Activated T-helper 2 cell treated with anti-CD3 and anti-CD28 coated beads, Interferon-gamma antibody, Interleukin-2, Interleukin-4, amounts not matched to agents 10 μg/mL and 5 μg/mL and 100 μg/mL, durations not matched to agents 14 hours and 24 hours and 36 hours (primary cell): ENCODE measurements at places on chromosomes 12 and 14. TPM values are rescaled to one million over a fixed set of nuclear protein-coding genes. Genes with fewer than 3 reads are reported as not detected.

The PYM1 gene
- 37.5 and 43.4 TPM in 2 replicates for total RNA-seq

DNA sequence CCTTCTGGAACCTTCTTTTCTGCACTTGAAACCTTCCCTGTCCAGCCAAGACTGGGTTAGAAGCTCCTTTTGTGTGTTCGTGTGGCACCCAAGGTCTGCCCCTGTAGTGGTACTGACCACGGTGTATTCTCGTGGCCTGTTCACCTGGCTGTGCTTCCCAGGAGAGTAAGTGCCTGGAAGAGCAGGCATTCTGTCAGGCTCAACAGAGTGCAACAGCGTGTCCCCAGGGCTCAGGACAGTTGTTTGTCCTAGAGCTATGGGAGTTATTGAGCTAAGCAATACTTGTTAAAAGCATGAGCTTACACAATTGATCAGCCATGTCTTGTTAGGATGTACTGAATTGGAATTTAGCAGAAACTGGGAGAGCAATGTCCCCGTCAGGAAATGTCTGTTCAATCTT, 12.9 kb upstream of the SLC38A2 start:
- peak overlapping the region; percentile 17 for H3K27ac ChIP-seq
- H3K36me3 ChIP-seq: peaks cover 22% of the 10 kb centered on the region
- no peaks in the 10 kb centered on the region for H3K27me3 ChIP-seq
- H3K4me3 ChIP-seq: no peak overlapping the region
- DNase-seq: no peak
- H3K4me1 ChIP-seq: peaks cover 58% of the 10 kb centered on the region

DNA sequence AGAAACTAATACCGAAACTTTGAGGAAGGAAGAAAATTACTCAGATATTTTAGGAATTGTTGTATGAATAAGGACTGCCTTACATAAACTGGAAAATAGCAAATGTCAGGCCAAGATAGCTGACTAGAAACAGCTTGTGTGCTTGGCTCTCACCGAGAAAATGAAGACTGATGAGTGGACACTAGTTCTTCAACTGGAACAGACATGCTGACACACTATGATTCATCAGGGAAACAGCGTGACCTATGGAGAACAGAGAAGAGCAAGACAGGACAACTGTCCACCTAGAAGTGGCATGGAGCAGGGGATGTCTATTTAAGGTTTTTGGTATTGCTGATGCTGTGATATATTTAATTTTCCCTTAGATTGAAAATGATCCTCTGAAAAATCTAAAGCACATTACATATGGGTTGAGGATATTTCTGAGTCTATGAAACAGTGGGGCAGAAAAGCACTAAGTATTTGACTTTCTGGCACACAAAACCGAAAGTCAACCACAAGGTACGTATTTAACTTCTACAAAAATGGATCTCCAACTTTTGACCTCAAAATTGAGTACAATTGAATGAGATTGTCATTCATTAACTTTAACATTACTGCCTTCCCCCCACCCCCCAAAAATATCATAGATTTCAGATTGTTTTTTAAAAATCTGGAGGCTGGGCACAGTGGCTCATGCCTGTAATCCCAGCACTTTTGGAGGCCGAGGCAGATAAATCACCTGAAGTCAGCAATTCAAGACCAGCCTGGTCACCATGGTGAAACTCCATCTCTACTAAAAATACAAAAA, 863.2 kb downstream of the LRFN5 start:
- no peak for DNase-seq
- no peak overlapping the region for H3K4me3 ChIP-seq
- no peaks in the 10 kb centered on the region for H3K27me3 ChIP-seq
- H3K4me1 ChIP-seq: no peaks in the 10 kb centered on the region
- H3K36me3 ChIP-seq: no peaks in the 10 kb centered on the region

The PKP2 gene
- total RNA-seq: 0.11 TPM in 1 of 2 replicates, not detected in the other

The CYP27B1 gene
- total RNA-seq: 11.3 and 13.0 TPM in 2 replicates

The KIF26A gene
- total RNA-seq: 0.28 and 0.34 TPM in 2 replicates

DNA sequence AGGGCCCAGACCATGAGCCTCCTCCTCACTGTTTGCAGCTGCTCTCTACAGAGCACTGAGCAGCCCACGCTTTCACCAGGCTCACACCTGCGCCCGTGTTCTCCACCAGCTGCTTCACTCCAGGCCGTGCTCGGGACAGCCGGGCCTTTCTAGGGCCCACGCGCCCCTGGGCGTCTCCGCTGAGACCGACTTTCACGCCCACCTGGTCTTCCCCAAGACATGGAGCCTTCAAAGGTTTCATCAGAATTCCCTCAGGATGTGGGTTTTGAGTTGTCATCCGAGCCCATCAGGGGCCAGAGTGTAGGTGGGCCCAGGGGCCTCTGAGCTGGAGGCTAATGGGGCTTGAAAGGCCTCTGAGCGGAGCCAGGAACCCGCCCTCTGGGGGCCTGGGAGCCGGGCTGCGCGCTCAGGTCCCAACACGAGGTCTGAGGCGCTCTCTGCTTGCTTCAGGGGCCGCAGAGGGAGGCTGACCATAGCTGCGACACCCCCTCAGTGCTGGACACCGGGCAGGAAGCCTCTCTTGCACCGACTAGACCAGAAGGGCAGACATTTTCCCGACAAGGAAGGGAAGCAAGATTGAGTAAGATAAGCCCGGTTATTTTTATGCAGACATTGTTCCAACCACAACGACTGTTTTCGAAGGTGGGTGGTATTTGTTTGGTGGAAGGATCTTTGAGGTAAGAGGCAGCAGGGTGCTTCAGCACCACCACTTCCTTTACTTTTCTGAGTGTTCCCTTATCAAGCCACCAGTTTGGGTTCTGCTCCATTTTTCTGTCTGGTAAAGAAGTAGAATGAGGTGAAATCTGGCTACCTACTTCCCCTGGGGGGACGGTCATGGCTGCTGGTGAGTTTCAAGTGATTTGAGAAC, 125.0 kb upstream of the FUT8 start:
- peak overlapping the region; percentile 62 for H3K4me3 ChIP-seq
- H3K27ac ChIP-seq: peak overlapping the region; percentile 96
- no peaks in the 10 kb centered on the region for H3K27me3 ChIP-seq
- peaks cover 66% of the 10 kb centered on the region for H3K4me1 ChIP-seq

GRCh38 chr12:73629893-73630831, 907.5 kb upstream of the ATXN7L3B start:
- H3K36me3 ChIP-seq: no peaks in the 10 kb centered on the region
- no peak overlapping the region for H3K4me3 ChIP-seq
- no peaks in the 10 kb centered on the region for H3K27me3 ChIP-seq
- DNase-seq: no peak

The HCAR2 gene
- 0.16 TPM in 2 replicates for total RNA-seq
